ENCODE measurements at places on chromosomes 5 and 9.

DNA sequence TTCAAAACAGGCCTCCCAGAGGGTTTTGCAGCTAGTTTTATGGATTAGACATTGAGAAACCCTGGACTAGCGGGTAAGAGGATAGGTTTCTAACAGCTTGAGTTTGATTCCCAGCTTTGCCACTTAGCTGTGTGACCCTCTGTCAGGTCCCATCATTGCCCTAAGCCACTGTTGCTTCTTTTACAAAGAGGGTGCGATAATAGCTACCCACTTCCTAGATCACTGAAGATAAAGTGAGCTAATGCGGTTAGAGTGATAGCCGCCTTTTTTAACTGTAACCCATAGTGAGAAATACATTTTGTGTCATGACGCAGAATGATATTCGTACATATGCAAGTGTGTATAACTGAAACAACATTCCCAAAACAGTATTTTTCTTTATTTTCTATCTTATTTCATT lies 40.3 kb downstream of the CSF1R start:
- no peak for DNase-seq

DNA sequence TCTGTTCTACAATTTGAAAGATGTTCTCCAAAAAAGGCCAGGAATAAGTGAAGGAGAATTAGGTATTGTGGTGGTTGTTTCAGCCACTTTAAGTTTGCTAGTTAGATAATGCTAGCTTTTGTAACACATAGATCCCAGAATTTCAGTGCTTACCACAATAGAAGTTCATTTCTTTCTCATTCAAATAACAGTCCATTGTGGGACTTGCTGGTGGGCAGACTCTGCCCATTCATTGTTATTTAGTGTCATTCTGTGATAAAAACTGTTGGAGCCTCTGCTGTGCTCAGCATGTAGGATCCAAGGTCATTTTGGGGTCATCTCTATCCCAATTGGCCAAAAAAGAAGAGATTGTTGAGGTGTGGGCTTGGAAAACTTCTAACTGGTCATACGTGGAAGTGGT lies 106.8 kb downstream of the CCDC192 start:
- no peak for DNase-seq

DNA sequence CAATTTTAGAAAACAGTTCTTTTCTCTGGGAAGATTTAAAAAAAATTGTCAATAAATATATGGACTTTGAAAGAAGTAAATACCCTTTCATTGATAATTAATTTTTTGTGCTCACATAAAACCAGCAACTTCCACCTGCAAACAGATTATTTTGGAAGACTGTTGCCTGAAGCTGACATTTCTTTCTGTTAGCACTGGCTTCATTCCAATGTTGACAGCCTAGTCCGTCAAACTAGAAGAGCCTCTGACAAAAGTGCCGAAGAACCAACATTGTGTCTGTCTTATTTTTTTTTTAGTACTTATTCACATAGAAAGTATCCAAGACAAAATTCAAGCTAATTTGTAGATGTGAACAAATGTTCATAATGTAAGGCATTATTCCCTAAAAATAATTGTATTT lies 108.6 kb upstream of the TMEM161B start:
- no peak for DNase-seq

- DNase-seq = no peak
These were observed 34.6 kb upstream of the PHF2 start for GRCh38 chr9:93541581-93542349.

DNA sequence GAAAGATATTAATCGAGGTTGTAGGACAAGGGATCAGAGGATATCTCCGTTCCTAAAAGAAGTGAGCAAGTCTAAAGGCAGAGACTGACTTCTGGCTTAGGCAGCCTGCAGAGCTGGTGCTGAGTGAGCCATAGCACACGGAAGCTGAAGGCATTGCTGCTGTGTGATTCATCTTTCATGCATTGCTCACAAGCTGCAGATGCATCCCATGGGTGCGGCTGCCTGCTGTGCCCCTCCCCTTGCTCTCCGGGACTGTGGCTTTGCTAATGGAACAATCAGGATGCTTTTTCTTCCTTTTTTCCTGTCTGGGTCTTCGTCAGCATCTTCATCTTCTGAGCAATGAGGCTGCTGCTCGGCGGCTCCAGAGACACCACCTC lies 341.4 kb downstream of the DIRAS2 start:
- DNase-seq = no peak

DNA sequence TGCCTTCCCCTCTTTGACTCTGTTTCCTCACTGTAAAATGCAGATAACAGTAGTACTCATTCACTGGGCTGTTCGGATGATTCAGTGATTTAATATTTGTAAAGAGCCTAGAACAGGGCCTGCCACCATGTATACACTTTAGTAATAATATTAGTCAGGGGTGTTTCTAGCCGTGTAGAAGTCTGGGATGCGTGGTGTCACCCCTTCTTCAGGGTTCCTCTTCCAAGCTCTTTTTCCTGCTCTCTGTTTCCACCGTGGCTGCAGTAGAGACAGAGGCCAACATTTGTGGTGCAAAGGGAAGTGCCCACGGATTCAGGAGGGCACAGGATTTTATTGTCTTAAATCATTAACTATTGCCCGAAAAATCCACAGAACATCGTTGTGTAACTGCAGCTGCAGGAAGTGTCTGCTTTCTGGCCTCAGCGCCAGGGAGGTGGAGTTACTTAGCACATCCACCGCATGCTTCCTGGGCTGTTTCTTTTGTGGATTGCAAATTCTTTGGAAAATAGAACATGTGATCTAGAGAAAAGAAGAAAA lies 61.7 kb downstream of the TRIO start:
- DNase-seq = no peak

GRCh38 chr9:127180457-127181314 lies 58.3 kb upstream of the ANGPTL2 start:
- DNase-seq = no peak

- DNase-seq = no peak
These were observed 244.9 kb upstream of the MVB12B start for GRCh38 chr9:126081746-126082145.

DNA sequence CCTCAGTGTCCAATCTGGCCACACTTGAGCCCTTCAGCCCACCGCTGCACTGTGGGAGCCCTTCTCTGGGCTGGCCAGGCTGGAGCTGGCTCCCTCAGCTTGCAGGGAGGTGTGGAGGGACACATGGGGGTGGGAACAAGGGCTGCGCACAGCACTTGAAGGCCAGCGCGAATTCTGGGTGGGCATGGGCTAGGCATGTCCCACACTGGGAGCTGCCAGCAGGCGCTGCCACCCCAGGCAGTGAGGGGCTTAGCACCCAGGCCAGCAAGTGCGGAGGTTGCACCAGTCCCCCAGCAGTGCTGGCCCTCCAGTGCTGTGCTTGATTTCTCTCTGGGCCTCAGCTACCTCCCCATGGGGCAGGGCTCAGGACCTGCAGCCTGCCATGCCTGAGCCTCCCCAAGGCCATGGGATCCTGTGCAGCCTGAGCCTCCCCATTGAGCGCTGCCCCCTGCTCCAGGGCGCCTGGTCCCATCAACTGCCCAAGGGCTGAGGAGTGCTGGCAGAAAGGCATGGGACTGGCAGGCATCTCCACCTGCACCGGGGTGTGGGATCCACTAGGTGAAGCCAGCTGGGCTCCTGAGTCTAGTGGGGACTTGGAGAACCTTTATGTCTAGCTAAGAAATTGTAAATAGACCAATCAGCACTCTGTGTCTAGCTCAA lies 148.2 kb downstream of the EMB start:
- no peak for DNase-seq

GRCh38 chr5:14959399-14960119 lies 88.0 kb upstream of the ANKH start:
- DNase-seq = no peak

DNA sequence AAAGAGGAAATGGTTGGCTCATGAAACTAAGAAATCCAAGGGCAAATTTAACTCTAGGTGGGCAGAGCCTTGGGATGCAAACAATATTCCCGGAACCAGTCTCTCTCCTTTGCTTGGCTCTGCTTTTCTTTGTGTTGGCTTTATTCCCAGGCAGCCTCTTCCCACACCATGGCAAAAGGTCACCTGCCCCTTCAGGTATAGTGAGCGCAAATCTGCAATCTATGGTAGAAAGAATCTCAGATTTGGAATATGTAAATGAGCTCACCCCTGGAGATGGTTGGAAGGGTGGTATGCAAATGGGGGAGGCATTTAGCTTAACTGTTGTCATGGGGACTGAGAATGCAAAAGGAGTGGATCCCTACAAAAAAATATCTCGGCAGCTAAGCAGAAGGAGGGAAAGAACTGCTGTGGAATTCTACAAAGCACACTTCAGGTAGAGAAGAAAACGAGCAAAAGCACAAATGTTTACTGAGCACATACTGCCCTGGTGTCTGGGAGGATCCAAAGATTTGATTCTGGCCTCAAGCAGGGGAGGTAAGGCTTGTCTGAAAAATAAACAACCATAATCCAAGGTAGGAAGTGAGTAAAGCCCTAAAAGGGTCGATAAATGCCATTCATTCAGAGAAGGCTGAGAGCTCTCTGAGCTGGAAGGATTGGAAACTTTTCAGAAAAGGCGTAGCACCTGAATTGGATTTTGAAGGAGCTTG lies 139.7 kb downstream of the TLE1 start:
- DNase-seq = no peak

- no peak for DNase-seq
These were observed 71.2 kb downstream of the UNC13B start for GRCh38 chr9:35232867-35233544.

- DNase-seq = no peak
These were observed 79.5 kb downstream of the GLIS3 start for GRCh38 chr9:4220346-4220745.

DNA sequence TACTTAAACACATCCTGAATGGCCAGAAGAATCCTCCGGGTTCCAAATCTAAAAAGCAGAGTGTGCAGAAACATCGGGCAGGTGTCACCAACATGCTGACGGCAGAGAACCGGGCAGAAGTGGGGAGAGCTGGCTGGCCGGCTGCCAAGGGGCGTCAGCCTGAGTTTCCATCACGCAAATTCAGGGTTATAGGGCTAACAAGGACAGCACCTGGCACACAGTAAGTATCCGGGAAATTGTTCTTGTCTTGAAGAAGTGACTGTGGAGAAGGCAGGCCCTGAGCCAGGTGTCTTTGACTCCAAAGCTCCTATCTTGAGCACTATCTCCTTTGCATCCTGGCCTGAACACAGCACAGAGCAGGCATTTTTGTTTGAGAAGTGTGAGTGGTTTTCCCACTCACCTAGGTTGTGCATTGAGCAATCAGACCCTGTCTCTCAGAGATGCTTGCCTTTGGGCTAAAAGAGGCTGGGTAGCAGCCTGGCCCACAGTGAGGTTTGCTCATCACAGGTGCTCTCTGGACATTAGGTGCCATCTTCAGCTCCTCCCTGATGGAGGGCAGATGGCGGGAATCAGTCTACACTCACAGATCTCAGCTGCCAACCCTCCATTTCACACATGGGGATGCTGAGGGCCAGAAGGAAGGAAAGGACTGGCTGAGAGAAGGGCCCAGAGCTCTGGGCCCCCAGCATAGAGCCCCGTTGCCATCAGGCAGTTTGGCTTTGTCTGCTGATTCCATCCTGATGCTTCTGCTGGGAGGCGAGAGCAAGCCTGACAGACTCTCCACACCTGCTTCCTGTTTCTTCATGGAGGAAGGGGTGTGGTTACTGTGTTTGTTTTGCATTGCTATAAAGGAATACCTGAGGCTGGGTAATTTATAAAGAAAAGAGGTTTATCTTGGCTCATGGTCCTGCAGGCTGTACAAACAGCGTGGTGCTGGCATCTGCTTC lies 52.8 kb downstream of the WHRN start:
- DNase-seq = no peak

GRCh38 chr5:108730617-108731340 lies 16.9 kb upstream of the FER start:
- DNase-seq = no peak

- no peak for DNase-seq
These were observed 139.9 kb downstream of the ZNF608 start for GRCh38 chr5:124606543-124606942.

DNA sequence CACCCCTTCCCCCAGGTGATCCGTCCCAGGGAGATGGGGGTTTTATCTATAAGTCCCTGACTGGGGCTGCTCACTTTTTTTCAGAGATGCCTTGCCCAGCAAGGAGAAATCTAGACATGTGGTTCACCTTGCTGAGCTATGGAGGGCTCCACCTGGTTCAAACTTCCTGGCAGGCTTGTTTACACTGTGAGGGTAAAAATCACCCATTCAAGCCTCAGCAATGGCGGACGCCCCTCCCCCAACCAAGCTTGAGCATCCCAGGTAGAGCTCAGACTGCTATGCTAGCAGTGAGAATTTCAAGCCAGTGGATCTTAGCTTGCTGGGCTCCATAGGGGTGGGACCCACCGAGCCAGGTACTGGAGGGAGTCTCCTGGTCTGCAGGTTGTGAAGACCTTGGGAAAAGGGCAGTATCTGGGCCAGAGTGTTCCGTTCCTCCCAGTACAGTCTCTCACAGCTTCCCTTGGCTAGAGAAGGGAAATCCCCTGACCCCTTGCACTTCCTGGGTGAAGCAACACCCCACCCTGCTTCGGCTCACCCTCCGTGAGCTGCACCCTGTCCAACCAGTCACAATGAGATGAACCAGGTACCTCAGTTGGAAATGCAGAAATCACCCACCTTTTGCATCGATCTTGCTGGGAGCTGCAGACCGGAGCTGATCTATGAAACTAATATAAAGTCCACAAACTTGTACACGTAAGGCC lies 231.7 kb downstream of the CTNND2 start:
- no peak for DNase-seq

All from activated CD4-positive, alpha-beta T cell treated with anti-CD3 and anti-CD28 coated beads for 24 hours (primary cell).